ENCODE measurements at places on chromosomes 7 and 10. TPM values are rescaled to one million over a fixed set of nuclear protein-coding genes. Genes with fewer than 3 reads are reported as not detected.

The ZSCAN25 gene
- 10.3 TPM for polyA plus RNA-seq

The NPFFR1 gene
- polyA plus RNA-seq, result not detected

The PPP3CB gene
- polyA plus RNA-seq, result 14.8 TPM

The AMPH gene
- not detected for polyA plus RNA-seq

The TCF7L2 gene
- 2.3 TPM for polyA plus RNA-seq

The PANK1 gene
- 6.8 TPM for polyA plus RNA-seq

The IDI2 gene
- polyA plus RNA-seq, result not detected

DNA sequence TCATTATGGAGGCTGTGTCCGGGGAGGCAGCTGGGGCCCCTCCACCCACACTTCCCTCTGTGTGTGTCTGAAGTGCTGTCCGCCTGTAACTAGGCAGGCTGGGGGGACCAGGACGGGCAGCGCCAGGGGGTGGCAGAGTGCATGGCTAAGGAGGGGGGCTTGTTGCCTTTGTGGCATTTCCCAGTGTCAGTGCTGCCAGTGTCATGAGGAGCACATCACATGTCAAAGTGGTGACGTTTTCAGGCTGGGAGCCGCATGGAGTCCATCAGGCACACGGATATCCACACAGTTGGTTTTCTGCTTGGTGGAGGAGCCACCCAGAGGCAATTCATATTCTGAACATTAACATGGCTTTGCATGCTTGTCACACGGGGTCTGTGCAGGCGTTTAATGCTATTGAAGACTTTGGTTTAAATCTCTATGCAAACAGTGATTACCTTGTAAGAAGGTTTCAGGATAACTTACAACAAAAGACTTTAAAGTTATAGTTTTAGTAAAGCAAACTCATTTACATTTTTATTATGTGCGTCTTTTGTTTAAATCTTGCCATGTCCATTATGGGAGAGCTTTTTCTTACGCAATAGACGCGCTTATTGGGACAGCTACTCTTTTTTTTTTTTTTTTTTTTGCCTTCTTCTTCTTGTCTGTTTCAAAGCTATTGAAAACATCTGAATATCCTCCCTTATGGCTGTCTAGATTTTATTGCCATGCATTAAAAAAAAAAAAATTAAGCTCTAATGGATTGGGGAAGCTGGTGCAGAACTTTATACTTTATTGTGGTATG, 52.9 kb downstream of the C10orf67 start:
- no peak for DNase-seq

- DNase-seq, result no peak
Observed at GRCh38 chr10:132848951-132849545, 63.1 kb upstream of the NKX6-2 start.

DNA sequence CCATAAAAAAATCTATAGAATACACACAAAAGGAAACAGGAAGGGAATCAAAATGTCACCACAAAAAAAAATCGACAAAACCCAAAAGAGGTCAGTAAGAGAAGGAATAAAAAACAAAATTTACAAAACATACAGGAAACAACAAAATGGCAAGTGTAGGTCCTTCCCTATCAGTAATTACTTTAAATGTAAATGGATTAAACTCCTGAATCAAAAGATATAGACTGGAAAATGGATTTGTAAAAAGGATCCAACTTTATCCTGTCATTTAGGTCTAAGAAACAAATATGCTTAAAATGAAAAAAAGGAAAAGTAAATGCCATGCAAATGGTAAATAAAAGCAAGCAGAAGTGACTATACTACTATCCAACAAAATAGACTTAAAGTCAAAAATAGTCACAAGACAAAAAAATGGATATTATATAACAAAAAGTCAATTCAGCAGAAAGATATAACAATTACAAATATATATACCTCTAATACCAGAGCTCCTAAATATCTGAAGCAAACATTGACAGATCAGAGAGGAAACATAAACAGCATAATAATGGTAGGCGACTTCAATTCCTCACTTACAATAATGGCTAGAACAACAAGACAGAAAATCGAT, 2.0 kb downstream of the OR13A1 start:
- no peak for DNase-seq

- DNase-seq, result no peak
Observed at GRCh38 chr10:101226491-101227428, 2.5 kb downstream of the LBX1 start.

- DNase-seq, result no peak
Observed at GRCh38 chr10:98131619-98132018, 2.8 kb upstream of the R3HCC1L start.

- DNase-seq, result no peak
Observed at GRCh38 chr10:116088985-116089384, 184.0 kb downstream of the GFRA1 start.
